ENCODE measurements at places on chromosomes 1 and 21.

GRCh38 chr1:50502147-50502546 is 78.9 kb upstream of the DMRTA2 start:
- DNase-seq = no peak

GRCh38 chr1:22584970-22585369 is 21.7 kb downstream of the EPHA8 start:
- no peak for DNase-seq

- DNase-seq = no peak
These were observed 144.2 kb upstream of the KRTAP19-8 start for GRCh38 chr21:31182231-31183140.

GRCh38 chr1:166975361-166976129 is at the start of gene ILDR2:
ILDR2 (minus strand) TSS chr1:166975540; CDS start chr1:166975268, 272 bp downstream.
- peak; percentile 33 for DNase-seq

DNA sequence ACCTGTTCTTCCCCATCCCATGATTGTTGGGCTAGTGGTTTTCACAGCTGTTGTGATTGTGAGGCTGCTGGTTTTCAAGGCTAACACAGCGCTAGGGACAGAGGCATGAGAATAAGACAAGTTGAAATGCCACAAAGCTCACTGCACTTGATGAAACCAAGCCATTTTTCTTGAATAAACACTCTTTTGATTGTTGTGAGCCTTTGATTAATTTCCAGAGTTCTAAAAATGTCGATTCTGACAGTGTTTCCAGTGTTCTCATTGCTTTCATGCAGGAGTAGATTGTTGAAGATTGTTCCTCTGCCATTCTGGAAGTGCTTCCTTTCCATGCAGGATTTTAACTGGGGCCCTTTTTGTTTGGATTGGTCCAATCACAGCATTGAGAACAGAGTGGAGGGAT is 134.9 kb upstream of the GRIK3 start:
- no peak for DNase-seq

GRCh38 chr1:12038356-12039163 is 19.3 kb downstream of the MIIP start:
- DNase-seq = no peak

DNA sequence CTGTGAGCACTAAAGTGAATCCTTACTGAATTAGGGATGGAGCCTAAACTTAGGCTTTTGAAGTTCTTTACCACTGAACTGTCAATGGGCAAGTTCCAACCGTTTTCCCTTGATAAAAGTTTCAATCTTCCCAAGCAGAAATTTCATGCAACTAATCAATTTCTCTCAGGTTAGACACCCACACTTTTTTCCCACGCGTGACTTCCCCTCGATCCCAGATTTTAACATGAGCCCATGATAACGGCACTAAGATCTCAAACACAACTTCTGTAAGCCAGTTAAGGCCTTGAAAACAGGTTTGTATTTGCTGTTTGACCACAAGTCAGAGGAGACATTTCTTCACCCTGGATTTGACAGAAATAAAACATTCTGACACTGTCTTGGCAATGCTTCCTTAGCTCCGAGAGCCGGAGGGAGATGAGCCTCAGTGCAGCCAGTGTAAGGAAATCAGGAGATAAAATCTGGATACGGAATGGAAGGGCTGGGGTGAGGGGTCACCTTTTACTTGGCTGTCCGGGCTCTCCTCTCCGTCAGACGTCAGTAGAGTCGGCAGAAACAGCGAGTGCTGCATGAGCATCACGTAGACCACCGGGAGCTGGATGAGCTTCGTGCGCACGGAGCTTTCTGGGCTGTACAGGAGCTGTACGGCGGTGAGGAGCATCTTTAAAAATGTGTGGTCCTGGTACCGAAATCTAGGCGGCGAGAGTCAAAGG is 39.7 kb downstream of the MRAP start:
- no peak for DNase-seq

All from NCI-H2171 treated with DMSO at 0.1 percent for 48 hours (cell line).